ENCODE measurements at places on chromosomes 4 and X. TPM values are rescaled to one million over a fixed set of nuclear protein-coding genes. Genes with fewer than 3 reads are reported as not detected.

Gene GRIPAP1
- polyA plus RNA-seq, result 40.3 TPM

Gene GLA
- polyA plus RNA-seq, result 32.4 TPM

Gene BCORL1
- polyA plus RNA-seq, result 17.7 TPM

GRCh38 chr4:14079601-14080000, 452.1 kb upstream of the BOD1L1 start:
- no peak for DNase-seq

DNA sequence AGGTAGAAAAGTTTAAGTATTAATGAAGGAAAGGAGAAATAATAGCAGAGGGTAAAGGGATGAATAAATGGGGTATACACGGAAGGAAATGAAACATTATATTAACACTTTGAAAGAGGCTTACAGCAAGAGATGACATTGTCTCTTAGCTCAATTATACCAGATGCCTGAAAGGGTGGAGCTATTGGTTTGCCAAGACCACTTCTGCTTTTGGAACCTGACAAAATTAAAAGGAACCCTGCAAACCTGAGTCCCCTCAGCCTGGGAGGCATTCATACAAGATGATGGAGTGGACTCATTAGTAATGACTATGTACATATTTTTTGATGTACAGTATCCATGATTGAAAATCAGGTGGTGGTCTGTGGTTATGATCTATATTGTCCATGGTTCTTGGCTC, 45.1 kb upstream of the HPF1 start:
- no peak for DNase-seq

GRCh38 chr4:146382194-146382593, 139.5 kb downstream of the SLC10A7 start:
- no peak for DNase-seq

DNA sequence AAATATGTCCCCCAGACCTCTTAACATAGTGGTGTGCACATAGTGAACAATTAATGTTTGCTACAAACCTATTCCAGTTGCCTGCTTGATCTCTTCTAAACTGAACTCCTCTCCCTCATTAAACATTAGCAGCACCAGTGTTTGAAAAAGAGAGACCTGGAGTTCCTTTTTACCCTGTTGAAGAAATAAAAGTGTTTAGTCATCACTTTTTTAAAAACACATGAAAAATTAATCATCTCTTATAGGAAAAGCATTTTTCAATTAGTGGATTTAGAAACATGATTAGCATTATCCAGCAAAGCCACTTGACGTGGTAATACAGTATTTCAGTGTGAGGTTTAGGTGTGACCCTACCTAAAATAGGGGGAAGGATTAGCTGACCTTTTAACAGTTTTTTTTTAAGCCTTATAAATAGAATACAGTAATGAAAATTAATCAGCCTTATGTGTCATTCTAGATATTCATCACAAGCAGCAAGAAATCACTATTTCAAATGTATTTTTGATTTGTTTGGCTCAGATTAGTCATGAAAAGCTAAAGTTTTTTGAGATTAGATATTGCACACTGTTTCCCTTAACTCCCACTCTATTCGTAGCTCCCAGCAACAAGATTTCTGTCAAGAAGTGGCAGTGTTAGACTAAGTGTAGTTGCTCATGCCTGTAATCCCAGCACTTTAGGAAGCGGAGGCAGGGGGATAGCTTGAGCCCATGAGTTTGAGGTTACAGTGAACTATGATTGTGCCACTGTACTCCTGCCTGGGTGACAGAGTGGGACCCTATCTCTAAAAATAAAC, 26.2 kb downstream of the CUL4B start:
- no peak for DNase-seq

GRCh38 chr4:13626492-13627177, 890 bp downstream of the BOD1L1 start:
- DNase-seq, result no peak

- DNase-seq, result no peak
Observed at GRCh38 chr4:106978046-106978774, 57.9 kb downstream of the DKK2 start.

Measured in left renal pelvis (tissue), 4 donors.